ENCODE measurements at places on chromosomes 12 and 14. TPM values are rescaled to one million over a fixed set of nuclear protein-coding genes. Genes with fewer than 3 reads are reported as not detected.

DNA sequence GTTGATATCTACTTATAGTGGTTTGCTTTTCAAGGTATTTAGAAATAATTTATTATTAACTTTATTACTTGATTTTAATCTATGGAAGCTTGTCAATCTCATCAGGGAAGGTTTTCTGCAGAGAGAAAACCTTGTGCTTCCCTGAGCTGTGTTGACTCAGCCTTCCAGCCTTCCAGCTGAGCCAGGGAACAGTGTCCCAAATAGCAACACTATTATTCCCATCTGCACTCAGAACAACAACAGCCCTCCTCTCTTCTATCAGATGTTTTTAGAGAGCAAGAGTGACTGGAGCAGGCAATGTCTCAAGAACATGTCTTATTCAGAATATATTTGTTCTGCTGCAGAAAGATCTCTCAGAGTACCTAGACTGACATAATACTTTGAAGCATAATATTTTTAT is 389.9 kb upstream of the GARIN6 start:
- H3K4me1 ChIP-seq = no peaks in the 10 kb centered on the region
- H3K27ac ChIP-seq = no peak overlapping the region
- H3K27me3 ChIP-seq = no peaks in the 10 kb centered on the region
- DNase-seq = no peak

DNA sequence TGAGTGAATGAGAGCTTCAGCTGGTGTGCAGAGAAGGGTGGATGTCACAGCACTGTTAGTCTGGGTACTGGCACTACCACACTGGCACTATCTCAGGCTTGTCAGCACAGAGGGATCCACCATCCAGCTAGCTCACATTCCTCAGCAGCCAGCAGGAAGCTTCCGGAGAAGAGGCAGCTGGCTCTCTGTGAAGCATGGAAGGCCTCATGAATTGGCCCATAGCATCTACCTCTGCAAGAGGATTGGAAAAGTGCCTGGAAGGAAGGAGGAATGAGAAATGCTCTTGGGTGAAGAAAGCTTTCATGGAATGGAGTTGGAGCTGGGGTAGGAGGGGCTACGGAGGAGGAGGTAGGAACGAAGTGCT is 9.9 kb downstream of the KRT83 start:
- H3K4me3 ChIP-seq = no peak overlapping the region
- H3K27me3 ChIP-seq = no peaks in the 10 kb centered on the region
- no peak overlapping the region for H3K27ac ChIP-seq
- H3K36me3 ChIP-seq = no peaks in the 10 kb centered on the region

DNA sequence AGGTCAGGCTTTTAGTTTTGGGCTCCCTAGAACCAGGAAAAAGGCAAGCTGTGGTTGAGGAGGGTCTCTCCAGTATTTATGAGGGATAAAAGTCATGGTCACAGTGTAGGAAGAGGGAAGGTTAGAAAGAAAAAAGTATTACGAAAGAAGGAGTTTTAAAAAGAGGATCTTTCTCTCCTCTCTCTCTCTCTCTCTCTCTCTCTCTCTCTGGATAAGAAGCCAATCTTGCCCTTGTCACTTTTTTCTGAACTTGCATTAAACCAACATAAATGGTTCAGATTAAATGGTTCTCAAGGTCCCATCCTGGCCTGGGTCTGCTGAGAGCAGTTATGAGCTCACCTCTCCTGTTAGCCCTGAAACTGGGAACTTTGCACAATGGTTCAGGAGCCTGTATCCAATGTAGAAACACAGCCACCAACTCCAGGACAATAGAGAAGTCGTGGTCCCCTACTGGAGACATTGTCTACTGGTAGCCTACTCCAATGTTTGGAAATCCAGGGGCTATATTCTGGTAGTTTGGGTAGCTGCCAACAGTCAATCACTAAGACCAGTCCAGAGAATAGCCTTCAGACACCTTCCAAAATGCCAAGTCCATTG is 131.9 kb downstream of the DAD1 start:
- DNase-seq = no peak
- H3K36me3 ChIP-seq = no peaks in the 10 kb centered on the region
- 0 out of 2 replicates have a peak, but pooled peaks cover 7% of the 10 kb centered on the region for H3K4me1 ChIP-seq
- H3K4me3 ChIP-seq = no peak overlapping the region
- no peaks in the 10 kb centered on the region for H3K27me3 ChIP-seq
- no peak overlapping the region for H3K27ac ChIP-seq

DNA sequence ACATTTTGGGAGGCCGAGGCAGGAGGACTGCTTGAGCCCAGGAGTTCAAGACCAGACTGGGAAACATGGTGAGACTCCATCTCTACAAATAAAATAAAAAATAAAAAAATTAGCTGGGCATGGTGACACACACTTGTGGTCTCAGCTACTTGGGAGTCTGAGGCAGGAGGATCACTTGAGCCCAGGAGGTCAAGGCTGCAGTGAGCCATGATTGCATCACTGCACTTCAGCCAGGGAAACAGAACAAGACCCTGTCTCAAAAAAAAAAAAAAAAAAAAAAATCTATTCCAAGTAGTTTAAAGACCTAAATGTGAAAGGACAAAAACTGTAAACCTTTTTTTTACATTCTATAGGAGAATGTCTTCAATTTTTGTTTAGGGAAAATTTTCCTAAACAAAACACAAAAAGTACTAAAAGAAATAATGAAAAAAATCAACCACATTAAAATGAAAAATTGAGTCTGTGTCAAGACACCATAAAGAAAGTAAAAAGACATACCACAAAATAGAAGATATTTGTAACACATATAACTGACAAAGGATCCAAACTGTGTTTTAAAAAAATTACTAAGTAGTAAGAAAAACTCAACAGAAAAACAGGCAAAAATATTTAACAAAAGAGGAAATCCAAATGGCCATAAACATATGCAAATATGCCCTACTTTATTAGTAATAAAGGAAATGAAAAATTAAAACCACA is 17.0 kb downstream of the TMEM116 start:
- no peaks in the 10 kb centered on the region for H3K36me3 ChIP-seq
- no peak overlapping the region for H3K27ac ChIP-seq
- no peak for DNase-seq
- peaks cover 21% of the 10 kb centered on the region for H3K4me1 ChIP-seq

GRCh38 chr14:30884901-30885300 is 10.5 kb downstream of the COCH start:
- no peaks in the 10 kb centered on the region for H3K27me3 ChIP-seq
- no peak for DNase-seq
- no peak overlapping the region for H3K27ac ChIP-seq
- H3K4me1 ChIP-seq = no peaks in the 10 kb centered on the region
- no peaks in the 10 kb centered on the region for H3K36me3 ChIP-seq

Gene IFNG
- not detected for total RNA-seq

GRCh38 chr12:117854339-117855012 is 114.3 kb downstream of the KSR2 start:
- peak overlapping the region; percentile 79 for H3K27ac ChIP-seq
- H3K36me3 ChIP-seq = no peaks in the 10 kb centered on the region
- H3K4me1 ChIP-seq = peaks cover 18% of the 10 kb centered on the region
- no peaks in the 10 kb centered on the region for H3K27me3 ChIP-seq
- peak; percentile 66 for DNase-seq

Gene TAS2R30
- 2.9 TPM for total RNA-seq

- H3K27me3 ChIP-seq = no peaks in the 10 kb centered on the region
- H3K4me3 ChIP-seq = no peak overlapping the region
- H3K4me1 ChIP-seq = peaks cover 22% of the 10 kb centered on the region
- H3K36me3 ChIP-seq = no peaks in the 10 kb centered on the region
- H3K27ac ChIP-seq = no peak overlapping the region
- DNase-seq = no peak
Observed at GRCh38 chr14:69313176-69313575, 53.2 kb downstream of the GALNT16 start.

DNA sequence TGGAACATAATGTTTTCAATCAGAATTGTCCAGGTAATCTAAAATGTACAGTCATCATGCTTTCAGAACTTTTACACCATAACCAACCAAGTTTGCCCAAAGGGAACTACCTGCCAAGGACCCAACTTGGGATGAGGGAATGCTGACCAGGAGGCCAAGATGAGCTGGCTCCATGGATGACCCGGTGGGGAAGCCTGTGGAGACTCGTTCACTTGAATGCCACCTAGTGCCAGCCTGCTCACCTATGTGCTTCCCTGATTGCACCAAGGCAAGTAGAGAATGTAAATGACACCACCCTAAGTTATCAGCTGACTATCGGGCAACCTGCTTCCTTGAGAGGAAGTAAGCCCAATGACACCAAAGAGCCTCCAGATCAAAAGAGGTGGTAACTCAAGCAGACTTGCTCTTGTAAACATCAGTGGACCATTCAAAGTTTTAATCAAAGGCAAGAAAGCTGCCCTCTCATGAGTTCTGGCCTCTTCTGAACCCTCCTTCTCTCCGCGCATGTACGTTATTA is 137.3 kb downstream of the TTC7B start:
- H3K4me3 ChIP-seq = no peak overlapping the region
- no peak overlapping the region for H3K27ac ChIP-seq
- DNase-seq = no peak
- no peaks in the 10 kb centered on the region for H3K27me3 ChIP-seq
- H3K36me3 ChIP-seq = no peaks in the 10 kb centered on the region

GRCh38 chr14:49249022-49249421 is 337.2 kb downstream of the RPS29 start:
- no peak overlapping the region for H3K27ac ChIP-seq
- DNase-seq = no peak
- no peaks in the 10 kb centered on the region for H3K27me3 ChIP-seq
- H3K4me1 ChIP-seq = no peaks in the 10 kb centered on the region

DNA sequence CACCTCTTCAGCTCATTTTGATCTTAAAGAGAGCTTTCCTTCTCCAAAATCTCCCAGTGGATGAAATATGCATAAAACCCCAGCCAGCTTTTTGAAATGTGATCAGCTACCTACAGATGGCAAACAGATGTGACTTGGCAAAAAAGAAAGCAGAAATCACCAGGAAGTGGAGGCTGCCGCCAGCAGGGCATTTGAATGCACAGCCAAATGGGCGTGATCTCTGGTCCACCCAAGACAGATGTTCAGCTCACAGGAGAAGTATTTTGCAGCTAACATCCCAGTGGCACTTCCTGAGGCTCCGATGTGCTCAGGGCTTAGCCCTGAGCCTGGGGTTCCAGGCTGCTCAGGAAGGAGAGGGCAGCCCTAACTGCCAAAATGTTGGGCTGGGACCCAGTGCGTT is 78.3 kb downstream of the LGMN start:
- H3K27ac ChIP-seq = no peak overlapping the region
- H3K4me1 ChIP-seq = no peaks in the 10 kb centered on the region
- H3K36me3 ChIP-seq = no peaks in the 10 kb centered on the region
- no peak overlapping the region for H3K4me3 ChIP-seq

Data from PC-9 (cell line).